Germinal center (tissue), 1 donor: ENCODE measurements at places on chromosomes 7 and 10.

DNA sequence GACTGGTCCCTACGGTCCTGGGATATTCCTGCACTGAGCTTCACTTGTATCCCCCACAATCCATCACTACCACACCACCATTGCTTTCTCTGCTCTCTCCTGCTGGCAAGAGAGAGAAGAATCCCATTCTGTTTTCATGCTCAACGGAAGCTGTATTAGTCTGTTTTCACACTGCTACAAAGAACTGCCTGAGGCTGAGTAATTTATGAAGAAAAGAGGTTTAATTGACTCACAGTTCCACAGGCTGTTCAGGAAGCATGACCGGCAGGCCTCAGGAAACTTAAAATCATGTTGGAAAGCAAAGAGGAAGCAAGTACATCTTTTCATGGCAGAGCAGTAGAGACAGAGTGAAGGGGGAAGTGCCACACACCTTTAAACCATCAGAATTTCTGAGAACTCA is 260.4 kb upstream of the LYZL1 start:
- DNase-seq = no peak

DNA sequence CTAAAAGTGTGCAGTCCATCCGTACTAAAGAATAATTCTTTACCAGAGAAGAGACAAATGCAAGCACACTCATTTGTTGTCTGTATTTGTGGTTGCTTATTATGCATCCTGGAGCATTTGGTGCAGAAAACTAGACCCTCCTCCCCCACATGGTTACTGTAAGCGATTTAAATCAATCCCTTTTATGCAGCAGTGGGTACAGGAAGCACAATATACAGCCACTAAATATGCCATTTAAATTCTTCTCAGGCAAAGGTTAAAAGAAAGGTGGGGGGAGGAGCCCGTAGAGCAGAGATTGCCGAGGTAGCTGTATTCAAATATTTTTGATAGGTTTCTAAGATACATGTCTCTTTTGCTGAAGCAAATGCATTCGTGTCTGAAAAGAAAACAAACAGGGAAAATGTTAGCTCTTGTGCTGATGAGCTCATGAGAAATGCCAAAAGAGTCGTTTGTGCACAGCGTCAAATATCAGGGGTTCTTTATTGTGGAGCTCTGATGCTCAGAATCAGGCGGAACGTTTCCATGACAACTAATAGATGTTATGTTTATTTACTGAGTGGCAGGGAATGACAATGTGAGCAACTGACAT is 131.3 kb upstream of the NPVF start:
- DNase-seq = no peak

DNA sequence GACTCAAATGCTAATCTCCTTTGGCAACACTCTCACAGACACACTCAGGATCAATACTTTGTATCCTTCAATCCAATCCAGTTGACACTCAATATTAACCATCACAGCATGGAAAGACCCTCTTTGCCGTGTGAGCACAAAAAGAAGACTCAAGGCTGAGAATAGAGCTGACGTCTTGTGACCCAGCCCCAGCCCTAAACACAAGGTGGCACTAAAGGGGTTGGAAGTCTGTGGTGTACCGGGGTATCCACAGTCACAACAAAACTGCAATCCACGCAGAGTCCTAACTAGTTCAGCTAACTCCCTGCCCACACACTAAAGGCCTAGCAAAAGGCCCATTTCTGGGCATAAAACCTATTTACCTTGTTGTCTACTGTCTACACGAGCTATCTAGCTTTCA is 200.1 kb downstream of the ACTR3B start:
- no peak for DNase-seq

DNA sequence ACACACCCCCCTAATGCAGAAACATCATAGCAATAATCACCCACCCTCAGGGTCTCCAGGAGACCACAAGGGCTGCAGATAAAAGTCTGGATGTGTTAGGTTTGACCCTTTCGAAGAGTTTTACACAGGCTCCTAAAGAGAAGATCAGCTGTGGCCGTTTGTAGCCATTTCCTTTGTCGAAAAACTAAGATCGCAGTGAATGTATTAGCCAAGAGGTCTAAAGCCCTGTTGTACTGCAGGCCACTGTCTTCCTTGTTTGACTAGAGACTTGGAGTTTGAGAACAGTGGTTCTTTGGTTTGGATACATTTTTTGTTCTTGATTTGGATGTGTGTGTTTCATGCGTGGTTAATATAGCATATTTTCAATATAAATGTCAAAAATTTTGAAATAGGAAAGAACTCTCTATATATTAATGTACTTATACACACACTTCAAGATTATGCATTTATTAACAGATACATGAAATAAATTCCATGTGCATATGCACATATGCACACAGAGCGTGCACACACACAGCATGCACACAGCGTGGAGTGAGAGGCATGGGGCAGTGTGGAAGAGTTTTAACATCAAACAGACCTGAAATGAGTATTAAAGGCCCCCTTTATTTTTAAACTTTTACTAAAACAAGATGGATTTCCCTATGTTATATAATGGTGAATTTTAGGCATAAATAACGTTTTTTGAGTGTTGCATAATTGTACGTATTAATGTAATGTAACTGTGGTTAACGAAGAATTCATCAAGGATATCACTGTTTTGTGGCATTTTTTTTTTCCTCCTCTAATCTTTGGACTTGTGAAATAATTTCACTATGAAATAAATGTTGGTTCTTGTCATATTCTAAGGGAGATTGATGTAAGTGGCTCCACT is 2.2 kb downstream of the IKZF1 start:
- DNase-seq = no peak

DNA sequence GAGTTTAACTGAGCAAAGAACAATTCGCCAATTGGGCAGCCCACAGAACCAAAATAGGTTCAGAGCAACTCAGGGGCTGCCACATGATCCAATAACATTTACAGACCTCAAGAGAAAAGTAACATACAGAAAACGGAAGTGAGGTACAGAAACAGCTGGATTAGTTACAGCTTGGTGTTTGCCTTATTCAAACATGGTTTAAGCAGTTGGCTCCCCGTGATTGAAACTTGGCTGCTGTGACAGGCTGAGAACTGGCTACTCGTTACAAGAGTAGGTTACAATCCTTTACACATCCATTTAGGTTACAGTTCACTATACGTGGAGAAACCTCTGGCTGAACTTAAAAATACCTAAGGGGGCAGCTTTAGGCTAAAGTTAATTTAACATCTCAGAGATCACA is 673.1 kb upstream of the PHF14 start:
- DNase-seq = no peak

DNA sequence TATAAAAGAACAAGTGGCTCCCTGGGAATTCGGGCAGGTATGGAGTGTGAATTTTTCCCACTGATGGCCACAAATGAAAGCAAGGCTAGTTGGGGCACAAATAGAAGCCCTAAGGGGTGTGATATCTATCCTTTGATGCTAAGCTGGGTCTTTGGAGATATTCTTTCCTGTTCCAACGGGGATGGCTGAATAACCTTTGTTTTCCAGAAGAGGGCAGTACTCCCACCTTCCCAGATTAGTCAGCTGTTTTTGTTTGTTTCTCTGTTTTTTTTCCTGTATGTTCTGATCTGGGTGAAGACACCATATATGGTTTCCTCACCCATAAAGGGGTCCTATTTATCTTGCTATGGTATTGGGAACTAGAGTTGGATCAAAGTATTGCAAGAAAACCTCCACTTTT is 947.7 kb upstream of the SORCS1 start:
- no peak for DNase-seq

- DNase-seq = no peak
These were observed 11.7 kb downstream of the ORC5 start for GRCh38 chr7:104196161-104196560.

- DNase-seq = no peak
These were observed 4.4 kb downstream of the ZNF655 start for GRCh38 chr7:99562832-99563231.

DNA sequence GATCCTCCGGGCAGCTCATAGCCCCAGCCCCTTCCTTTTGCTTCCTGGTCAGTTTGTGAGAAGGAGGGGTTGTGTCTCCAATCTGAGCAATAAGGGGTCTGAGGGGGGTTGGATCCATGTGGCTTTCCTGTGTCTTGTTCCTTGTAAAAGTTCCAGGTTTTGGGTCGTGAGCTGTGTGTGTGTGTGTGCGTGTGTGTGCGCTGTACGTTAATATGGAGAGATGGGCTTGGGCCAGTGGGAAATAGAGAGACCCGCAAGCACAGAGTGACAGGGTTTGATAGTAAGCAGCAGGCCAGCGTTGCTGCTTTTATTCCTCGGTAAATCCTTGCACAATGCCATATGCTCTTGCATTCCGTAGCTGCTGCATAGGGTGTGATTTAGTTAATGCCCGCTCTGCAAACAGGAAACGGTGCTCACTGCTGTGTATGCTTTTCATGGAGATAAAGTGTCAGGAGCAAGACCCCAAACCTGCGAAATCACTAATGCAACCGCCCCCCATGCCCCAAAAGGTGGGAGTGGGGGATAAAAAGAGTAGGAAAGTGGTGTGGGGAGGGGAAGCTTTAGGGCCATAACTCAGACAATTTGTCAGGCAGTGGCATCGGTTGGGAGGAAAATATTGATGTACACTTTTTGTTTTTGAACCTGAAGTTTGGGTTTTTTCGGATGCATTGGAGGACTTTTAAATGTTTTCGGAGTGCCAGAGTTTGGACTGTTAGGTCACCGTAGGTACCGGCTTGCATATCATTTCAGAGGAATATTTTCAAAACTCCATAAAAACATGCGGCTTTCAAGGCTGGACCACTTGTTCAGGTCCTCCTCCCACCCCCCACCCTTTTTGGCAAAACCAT is 108.7 kb downstream of the TCF7L2 start:
- DNase-seq = no peak

DNA sequence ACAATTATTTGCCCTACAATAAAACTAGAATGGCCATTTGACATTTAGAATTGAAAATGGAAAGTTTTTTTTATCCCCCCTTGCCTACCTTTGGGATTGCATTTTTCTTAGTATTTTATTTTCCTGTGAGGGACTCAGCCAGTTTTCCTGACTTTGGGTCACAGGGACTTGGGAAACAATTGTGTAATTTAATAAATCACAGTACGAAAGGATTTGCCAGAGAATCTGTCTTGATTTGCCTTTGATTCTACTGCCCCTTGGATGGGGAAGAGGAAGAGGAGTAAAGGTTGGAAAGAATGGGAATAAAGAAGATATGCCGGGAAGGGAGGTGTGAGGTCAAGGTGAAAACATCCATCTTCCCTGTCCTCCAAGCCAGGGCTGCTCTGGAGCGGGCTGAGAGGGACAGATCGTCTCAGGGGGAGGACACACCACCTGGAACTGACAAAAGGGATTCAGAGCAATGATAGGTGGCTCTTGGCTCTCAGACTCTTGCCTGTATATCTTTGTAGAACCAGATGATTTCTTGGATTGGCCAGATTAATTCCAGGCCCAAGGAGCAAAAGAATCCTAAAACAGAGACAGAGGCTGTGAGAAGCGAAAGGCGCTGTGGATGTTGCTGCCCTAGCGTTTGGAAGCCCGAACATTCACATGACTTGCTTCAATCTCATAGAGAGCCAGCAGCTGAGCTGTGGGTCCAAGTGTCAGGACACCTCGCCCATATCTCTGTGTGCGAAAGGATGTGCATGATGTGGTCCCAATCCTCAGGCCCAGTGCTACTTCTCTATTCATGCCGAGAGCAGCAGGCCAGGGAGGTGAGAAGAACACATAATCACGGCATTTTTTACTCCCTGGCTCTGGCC is 50.3 kb upstream of the ZEB1 start:
- no peak for DNase-seq

DNA sequence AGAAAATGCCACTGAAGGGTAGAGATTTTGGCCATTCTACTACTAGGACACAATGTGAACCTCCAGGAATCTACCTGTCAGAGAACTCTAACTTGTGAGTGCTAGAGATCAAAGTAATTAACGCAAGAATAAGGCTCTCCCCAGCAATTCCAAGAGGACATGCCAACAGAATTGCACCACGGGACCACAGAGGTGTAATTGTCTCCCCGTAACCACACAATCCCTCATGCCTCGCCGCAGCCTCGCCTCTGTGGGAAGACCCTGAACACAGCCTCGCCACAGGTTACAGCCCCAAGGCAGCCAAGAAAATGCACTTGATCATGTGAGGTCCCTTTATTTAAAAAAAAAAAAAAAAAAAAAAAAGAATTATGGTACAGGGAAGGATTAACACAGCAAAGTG is 29.5 kb downstream of the CDCA7L start:
- DNase-seq = no peak

DNA sequence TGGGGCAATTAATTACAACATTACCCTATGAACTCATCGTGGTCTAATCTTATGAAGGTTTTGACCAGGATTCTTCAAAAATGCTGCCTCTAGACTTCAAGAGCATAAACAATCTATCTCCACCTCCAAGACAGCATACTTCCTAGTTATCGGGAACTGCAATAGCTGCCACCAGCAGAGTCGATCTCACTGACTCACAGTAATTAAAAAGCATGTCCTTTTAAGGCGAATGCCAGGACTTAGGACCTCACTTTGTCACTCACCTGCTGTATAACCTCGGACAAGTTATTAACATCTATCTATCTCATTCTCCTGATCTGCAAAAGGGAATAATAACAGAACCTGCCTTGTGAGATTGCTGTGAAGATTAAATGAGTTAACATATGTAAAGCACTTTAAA is 666.0 kb upstream of the COBL start:
- no peak for DNase-seq

DNA sequence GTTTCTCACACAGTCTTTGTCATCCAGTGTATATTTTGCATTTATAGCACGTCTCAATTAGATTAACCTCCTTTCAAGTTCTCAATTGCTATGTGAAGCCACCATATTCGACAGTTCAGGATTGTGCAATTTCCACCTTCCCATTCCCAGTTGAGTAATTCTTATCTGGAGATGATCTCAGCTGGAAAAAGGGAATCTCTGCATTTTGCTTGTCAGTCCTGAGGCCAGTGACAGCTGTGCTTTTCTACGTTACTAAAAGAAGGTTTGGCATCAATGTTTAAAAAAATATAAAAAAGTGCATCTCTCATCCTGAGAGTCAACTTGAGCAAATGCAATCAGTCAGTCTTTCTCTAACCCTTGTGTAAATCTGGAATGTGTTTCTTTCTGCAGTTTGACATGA is 247.7 kb downstream of the PRKG1 start:
- no peak for DNase-seq

- peak; percentile 10 for DNase-seq
These were observed 25.8 kb downstream of the TMEM254 start for GRCh38 chr10:80104066-80104926.
